ENCODE measurements at places on chromosomes 2 and 18.

DNA sequence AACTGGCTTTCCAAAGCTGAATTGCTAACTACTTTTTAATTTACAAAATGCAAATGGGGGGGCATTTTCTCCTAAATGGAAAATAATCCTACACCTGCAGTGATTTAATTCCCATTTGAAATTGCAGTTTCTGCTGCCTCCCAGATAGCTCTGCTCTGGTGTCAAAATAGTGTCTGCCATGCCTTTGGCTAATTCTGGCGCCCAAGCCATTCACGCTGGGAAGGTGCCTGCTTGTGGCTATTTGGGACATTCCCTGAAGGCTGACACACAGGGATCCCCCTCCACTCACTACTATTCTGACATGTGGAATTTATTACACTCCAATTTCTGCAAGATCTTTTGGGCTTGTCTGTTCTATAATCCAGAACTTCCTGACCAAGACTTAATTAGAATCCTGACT lies 128.3 kb upstream of the SIX3 start:
- no peak for DNase-seq

DNA sequence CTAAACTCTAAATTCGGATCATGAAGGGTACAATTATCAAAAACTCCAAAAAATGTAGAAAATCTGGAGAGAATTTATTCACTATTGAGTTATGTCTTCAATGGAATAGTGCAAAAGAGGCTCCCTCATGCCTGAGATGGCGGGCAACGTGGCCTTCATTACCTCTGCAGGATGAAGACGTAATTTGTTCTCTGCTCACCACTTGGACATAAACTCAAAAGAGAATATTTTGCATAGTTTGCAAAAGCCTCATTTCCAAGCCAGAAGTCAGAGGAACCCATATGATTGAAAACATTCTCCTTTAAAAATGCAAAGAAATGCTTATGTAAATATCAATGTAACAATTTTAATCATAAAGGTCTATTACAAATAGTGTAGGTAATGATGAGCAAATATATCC lies 58.7 kb downstream of the SLC25A12 start:
- no peak for DNase-seq

GRCh38 chr2:172436889-172437288 lies 9.5 kb downstream of the ITGA6 start:
- no peak for DNase-seq

DNA sequence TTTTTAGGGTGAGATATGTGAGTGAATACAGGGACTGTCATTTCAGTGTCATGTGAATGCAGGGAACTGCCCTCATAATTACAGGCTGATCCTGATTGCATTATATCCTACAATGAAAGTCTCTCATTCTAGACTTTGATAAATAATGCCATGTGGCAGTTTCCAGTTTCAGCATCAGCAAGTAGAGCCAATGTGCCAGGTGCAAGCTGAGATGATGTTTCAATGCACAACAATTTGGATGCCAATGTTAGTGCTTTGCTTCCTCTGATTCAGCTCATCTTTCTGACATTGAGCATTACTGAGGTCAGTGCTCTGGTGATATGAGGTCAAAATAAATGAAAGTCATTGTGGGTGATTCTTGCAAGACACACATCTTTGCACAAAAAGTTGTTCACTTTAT lies 63.7 kb upstream of the TFPI start:
- DNase-seq = no peak

DNA sequence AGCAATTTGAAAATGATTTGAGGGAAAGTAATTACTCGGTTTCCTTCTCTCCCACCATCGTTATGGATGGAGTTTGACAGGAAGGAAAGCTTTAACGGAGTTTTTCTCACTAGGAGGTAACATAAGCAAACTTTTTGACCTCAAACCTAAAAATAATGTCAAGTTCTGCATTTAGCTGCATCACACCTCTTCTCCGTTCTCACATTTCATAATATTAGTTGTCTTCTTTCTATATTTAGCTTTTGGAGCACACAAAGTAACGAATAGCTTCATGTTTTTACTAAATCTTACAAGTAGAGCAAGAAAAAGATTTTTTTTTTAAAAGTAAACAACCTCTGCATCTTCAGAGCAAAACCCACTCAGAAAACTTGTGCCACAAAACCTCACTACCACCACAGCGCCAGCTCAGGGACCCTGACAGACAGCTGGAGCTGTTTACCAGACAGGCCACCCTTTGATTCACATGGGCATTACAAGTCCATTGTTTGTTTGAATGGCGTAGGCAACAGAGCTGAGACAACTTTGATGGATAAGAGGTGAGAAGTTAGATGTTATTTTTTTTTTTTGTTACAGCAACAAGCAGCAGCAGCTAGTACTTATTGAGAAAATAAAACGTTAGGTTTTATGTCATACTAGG lies 21.9 kb upstream of the ICOS start:
- no peak for DNase-seq

GRCh38 chr2:67663776-67664175 lies 266.6 kb downstream of the ETAA1 start:
- no peak for DNase-seq

DNA sequence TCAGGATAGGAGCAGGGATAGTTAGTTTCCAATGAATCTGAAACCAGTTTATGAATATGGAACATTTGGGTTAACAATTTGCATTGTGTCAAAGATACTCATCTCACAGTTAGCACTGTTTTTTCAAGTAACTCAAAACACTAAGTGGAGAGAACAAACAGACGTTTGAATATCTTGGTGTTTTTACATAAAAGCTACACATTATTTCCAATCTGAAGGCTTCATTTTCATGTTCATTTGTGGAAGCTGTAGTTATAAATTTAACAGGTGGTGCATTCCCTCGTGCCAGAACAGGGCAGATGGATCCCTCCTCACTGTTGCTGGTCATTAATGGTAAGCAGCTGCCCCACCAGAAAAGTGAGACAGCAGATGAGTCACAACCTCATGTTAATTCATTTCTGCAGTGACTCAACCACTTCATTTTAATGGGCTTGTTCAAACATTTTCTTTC lies 286.9 kb downstream of the TMX3 start:
- DNase-seq = no peak

GRCh38 chr2:127579231-127579630 lies 43.7 kb downstream of the MYO7B start:
- no peak for DNase-seq

DNA sequence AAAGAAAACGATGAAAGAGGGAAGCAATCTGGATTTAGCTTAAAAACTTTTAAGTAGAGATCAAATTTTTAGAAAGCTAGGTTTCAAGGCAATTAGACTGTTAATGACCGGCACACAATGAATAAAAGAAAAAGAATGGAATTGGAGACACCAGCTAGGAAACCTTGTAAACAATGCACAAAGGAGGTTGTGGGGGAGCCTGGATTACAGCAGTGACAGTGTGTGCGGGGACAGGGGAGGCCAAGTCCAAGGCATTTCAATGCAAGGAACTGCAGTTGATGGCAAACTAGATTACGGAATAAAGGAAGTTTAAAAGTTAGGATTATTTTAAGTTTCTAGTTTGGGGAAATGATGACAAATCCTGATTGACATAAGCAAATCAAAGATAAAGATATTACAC lies 74.5 kb downstream of the DTNB start:
- no peak for DNase-seq

DNA sequence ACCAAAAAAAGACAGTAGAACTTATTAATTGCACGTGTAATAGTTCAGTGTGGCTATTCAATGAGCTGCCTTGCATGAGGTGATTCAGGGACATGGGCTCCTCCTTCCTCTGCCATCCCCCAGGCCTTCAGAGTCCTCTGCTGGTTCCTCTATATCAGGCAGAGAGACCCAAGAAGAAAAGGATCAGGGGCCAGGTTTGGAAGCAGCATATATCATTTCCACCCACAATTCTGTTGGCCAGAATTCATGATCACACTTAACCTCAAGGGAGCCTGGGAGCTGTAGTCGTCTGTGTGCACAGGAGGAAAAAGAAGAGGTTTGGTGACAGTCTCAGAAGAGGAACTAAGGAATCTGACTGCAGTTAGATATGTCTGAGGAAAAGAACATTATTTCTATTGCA lies 114.0 kb upstream of the GLS start:
- no peak for DNase-seq

DNA sequence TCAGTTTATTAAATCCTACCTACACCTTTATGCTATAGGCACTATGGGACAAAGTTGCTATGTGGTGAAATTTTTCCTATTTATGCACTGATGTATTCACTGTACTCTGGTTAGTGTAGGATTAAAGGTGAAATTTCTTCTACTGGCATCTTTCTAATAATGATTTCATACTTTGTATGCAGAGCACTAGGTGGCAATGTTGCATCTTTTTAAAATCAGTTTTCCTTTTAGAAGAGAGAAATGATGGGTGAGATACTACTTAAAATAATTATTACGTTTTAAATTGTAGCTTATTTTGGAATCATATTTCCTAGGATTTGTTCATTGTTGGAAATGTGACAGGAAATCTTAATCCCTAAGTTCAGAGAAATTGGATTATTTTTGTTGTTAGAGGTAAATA lies 150.9 kb downstream of the CD8B2 start:
- DNase-seq = no peak

- no peak for DNase-seq
Measured at GRCh38 chr2:215454519-215455246, 18.8 kb upstream of the FN1 start.

GRCh38 chr2:236177967-236178889 lies 10.0 kb upstream of the GBX2 start:
- DNase-seq = no peak

GRCh38 chr2:239275847-239276831 lies 124.7 kb downstream of the HDAC4 start:
- DNase-seq = no peak

GRCh38 chr2:10501451-10501961 lies 53.4 kb upstream of the ODC1 start:
- DNase-seq = no peak

- no peak for DNase-seq
Measured at GRCh38 chr2:231360881-231361371, 34.6 kb upstream of the B3GNT7 start.

DNA sequence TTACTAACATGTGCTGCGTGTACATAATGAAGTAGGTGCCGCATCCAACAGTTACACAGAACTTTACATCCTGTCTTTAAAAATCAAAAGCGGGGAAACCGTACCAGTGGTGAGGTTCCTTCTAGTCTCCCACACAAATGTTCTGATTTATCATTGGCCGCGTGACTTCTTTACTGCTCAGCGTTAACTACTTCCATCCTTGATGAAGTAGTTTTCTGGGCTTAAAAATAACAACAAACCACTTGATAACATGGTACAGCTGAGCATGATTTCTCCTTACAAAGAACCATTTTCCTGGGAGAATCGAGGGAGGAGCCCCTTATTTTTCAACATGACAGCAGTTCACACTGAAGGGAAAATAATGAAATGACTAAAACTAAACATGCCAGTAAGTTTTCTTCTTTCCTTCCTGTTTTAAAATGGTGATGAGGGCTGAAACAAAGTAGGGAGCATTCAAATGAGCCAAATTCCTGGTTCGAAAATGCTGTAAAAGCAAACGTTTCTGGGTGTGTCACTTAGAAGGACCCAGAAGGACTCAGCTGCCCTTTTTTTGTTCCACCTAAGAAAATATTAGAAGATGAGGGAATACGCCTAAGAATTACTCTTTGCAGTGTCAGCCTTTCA lies 9.9 kb downstream of the EMILIN2 start:
- no peak for DNase-seq

DNA sequence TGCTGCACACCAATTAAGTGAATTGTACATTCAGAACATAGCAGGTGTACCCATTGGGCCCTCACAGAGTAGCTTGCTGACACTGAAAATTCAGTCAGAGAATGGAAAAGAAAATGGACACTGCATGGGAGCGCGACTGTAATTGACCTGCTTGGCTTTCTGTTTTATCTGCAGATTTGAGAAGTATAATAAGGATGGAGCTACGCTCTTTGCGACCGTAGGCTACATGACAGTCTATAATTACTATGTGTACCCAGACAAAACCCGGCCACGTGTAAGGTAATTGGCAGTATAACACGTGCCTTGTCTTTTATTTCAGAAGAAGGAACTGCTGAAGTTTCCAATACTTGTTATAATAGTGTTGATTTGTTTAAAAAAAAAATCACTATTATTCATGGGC lies 33.5 kb upstream of the METAP1D start:
- DNase-seq = no peak

DNA sequence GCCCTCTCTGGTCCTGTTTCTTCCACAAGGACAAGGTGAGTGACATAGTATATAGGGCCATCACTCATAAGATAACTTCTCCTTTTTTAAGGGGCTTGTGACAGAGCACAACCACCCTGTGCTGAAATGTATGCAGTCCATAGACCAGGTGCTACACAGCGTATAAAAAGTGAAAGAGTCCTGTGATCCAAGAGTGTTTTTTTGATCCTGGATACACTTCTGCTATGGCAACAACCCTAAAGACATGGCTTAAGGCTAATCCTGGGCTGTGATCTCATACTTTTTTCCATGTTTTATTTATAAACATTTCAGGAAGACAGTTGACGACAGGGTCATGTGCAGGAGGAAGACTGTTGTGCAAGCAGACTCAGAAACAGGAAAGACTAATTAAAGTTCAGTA lies 400.5 kb upstream of the TCF4 start:
- DNase-seq = no peak

DNA sequence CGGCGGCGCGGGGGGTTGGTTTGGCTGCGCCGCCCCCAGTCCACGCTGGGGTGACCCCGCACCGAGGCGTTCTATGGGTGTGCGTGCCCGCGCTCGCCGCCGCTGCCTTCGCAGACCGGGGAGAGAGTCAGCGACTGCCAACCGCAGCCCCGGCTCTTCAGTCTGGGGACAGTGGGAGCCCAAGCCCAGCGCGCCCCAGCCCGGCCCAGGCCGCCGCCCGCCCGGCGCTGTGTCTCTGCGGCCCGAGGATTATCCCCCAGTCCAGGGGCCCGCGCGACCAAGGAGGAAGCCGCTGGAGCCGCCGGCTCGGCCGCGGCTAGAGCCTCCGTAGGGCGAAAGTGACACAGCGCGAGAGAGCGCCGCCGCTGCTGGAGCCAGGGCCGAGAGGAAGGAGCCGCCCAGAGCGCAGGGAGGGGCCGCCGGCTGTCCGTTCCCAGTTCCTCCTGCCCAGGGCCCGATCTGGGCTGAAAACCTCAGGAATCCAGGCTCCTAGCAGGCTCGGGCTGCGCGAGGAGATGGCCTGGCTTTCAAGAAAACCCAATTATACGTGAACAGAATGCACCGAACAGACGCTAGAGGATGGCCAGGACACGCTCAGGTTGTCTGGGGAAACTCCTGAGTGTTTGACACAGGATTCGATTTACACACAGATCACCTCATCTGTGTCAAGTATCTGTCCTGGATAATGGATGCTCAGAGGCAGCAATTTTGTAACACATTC lies 2.4 kb downstream of the CTIF start:
- DNase-seq = peak; percentile 62

DNA sequence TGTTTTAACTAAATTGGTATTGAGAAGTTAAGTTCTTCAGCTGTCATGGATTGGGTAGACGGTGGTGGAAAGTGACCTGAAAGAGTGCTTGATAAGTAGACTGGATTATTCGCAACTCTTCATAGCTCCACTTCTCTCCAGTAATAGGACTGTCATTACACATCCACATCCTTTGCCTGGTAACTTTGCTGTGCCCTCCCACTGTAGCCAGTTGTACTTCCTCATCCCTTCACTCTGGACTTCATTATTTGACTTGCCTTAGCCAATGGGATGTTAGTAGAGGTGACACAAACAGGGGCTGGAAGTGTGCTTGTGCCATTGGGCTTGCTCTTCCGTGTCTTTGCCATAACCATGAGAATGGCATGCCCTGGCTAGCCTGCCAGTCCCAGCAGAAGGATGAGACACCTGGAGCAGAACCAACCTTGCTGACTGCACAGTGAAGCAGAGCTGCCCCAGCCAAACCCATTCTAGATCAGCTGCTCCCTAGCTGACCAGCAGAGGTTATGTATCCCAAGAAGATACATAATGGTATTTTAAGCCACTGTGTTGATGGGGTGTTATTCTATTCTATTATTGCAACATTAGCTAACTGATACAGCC lies 16.9 kb downstream of the QPCT start:
- DNase-seq = no peak
